ENCODE measurements at places on chromosomes 12 and 14.

DNA sequence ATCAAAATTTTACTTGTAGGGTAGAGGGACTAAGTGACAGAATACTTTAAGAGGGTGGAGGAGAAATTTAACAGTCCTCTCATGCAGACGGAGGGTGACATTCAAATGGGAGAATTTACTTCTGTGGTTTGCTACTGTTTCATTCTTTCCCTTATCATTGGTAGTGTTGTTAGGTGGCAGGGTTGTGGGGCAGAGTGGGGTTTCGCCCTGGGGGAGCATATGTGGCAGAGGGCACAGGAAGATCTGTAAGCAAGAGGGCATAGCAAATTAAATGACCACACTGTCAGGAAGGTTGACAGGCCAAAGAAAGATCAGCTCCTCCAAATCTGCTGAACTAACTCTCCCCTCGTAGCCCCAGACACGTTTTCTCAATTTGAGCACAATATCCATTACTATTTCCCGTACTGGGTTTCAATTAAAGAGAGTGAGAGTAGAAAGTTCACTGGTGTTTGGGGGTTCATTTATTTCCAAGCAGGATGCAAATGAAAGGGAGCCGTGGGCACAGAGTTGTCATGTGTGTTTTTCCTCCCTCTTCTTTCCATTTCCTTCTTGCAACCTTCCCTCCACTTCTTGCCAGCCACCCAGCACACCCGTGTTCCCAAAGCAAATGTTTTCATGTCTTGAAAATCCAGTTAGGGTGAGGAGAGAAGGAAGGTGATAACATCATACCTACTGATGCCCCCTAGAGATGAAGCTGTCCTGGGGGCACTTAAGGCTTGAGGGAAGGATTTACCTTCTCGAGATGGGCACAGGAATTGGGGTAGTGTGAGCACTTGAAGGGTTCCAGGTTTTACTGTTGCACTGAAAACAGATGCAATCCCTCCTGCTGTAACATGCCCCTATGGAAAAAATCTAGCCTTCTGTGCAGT lies 6.5 kb upstream of the TBX3 start:
- DNase-seq = no peak

GRCh38 chr12:85642288-85642687 lies 193.9 kb downstream of the RASSF9 start:
- DNase-seq = no peak

DNA sequence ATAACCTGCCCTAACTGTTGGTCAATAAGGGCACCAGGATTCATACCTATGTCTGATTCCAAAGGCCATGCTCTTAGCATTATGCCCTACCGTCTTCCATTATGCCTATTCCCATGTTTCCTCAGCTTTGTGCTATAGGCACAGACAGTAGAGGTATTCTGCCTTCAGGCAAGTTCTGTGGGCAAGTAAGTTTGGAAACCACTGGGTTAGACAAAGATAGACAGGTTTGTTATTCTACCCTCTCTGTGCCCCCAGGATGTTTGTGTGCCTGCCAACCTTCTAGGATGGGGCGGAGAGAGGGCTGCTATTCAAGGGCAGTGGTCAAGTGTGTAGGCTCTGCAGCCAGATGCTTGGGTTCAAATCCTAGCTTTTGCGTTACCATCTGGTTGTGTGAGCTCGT lies 4.6 kb downstream of the RAPGEF3 start:
- no peak for DNase-seq

GRCh38 chr14:24297190-24297964 lies 2.2 kb downstream of the DHRS1 start:
- no peak for DNase-seq

DNA sequence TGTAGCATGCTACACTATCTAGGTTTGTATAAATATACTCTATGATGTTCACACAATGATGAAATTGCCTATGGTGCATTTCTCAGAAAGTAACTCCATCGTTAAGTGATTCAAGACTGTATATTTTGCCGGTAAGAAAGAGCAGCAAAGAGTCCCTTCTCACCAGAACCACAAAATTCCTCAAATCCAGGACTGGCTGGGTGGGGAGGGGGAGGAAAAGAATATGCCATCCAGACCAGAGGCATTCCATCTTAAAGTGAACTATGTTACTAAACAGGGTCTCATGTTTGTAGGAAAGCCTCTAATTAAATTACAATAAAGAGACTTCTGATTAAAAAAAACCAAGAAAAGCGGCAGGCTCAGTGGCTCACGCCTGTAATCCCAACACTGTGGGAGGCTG lies 11.5 kb downstream of the UBE2N start:
- DNase-seq = no peak

- DNase-seq = no peak
Measured at GRCh38 chr12:93130366-93131054, 201.4 kb upstream of the EEA1 start.

DNA sequence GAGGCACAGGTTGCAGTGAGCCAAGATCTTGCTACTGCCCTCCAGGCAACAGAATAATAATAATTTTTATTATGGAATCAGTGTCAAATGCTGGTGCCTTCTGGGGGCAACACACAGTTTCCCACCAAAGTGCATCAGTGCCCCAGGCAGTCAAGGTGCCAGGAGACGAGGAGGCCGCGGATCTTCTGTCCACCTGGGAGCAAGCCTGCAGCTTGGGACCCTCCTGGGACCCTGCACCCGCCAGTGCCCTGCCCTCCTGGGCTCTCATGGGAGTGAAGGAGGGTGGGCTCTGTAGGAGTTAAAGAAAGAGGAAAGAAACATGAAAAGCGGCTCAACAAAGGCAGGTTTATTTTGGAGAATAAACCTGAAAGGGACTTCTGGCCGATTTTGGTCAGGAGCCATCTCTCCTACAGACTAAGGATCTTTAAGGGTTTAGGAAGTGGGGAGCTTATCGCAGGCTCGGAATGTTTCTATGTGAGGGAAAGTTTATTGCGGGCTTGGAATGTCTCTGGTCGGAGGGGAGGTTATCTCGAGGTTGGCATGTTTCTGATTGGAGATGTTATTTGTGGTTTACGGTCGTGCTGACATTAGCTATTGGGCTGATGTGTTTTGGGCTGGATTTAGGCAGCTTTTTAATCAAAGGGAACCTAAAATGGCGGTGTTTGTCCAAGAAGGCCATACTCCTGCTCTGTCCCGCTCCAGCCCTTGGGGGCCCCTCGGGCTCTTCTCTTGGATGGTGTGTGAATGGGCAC lies 1.1 kb upstream of the ASPG start:
- DNase-seq = no peak

- no peak for DNase-seq
Measured at GRCh38 chr14:23301969-23302289, 730 bp downstream of the PPP1R3E start.

GRCh38 chr12:78290606-78291345 lies 460.1 kb downstream of the NAV3 start:
- DNase-seq = no peak

- no peak for DNase-seq
Measured at GRCh38 chr12:47073951-47074350, 5.5 kb upstream of the PCED1B start.

DNA sequence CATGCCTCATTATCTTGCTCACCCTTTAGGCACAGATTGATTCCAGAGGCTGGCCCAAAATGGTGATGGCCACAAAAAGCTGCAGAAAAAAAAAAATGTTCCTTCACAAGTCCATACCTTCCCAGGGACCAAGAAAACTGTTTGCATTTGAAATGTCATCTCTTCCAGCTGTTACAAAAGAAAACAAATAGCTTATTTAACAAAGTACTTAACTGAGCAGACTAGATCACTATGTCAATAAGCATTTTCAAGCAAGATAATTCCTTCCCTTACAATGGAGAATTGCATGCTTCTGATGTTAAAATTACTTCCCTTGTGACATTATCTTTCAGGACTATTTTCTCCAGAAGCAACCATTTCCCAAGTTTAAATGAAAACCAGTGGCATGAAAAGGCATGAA lies 377.9 kb upstream of the KITLG start:
- no peak for DNase-seq

- DNase-seq = no peak
Measured at GRCh38 chr12:52526511-52526951, 6.3 kb upstream of the KRT5 start.

DNA sequence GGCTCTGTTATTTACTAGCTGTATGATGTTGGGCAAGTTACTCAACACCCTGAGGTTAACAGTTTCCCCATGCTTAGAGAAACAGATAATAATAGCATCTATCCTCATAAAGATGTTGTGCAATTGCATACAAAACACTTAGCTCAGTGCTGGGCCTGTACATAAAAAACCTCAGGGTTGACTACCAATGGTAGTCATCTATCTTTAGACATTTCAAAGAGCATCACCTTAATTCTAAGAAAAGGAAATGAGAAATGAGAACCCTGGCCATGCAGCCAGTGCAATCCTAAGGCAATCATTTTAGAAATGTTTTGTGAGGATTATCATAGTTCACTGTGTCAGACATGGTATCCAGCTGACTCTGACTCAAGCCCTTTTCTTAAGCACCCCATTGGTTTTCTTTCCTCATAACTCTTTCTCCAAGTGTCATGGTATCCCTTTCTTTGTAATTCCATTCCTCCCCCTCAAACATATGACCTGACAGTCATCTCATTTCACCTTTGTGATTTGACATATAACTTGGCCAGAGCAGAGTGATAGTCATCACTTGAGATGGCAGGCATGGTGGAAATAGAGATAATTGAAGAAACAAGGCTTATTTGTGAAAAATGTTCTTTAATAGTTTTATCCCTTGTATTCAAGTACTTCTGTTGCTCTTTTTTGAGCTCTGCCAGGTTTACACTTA lies 29.5 kb upstream of the OSBPL8 start:
- DNase-seq = no peak

DNA sequence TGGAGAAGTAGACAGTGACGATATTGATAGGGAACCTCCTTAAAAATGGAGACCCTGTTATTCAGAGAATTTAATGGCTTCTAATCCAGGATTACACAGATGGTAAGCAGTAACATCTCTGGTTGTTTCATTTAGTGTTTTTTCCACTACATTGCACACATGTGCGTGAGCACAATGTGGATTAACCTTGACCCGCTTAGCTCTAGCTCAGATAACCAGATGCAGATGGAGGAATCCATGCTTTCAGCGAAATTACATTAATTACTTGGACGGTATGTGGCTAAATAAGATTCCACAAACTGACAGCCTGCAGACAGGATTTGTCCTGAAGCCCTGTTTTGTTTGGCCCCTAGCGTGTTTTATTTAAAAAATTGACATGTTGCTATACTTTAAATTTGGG lies 378.4 kb downstream of the CCDC91 start:
- DNase-seq = no peak

GRCh38 chr14:101257551-101257950 lies 303.7 kb upstream of the DIO3 start:
- no peak for DNase-seq

- peak; percentile 17 for DNase-seq
Measured at GRCh38 chr12:80299219-80299618, 144.8 kb upstream of the PTPRQ start.

DNA sequence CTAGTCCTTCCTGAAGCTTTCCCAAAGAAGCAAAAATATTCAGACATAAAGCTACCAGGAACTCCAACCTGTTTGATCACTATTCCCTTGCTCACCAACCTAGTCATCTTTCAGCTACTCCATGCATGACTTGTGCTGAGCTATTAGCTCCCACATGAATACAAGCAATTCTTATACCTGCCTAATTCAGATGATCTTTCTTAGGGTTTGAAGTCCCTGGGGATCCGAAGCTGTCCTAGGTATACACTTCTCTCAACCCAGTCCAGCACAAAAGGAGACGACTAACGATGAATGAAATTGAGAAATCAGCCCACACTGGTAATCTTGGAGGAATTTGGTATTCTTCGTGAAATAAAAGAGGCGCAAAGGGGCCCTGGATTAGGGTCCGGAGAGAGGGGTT lies 631 bp upstream of the PTGR2 start:
- DNase-seq = no peak

GRCh38 chr14:76767681-76768656 lies 6.7 kb downstream of the VASH1 start:
- DNase-seq = peak; percentile 85

DNA sequence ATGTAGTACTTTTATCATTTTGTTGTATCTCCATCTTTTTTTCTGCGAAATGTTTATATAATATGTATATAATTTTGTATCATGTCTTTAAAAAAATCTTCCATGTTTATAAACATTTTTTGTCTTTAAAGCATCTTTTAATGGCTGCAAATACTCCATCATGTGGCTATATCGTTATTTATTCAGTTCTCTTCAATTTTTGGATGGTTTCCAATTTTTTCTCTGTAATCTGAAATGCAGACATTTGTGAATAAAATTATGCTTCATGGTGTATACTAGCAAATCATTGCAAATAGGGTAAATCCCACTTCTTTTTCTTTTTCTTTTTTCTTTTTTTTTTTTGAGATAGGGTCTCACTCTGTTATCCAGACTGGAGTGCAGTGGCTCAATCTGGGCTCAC lies 54.0 kb downstream of the CPSF2 start:
- DNase-seq = no peak

- DNase-seq = no peak
Measured at GRCh38 chr12:95014554-95014953, 11.1 kb upstream of the NDUFA12 start.

GRCh38 chr12:49060237-49061156 lies at the start of gene KMT2D:
Gene KMT2D, minus strand, starts transcription at chr12:49060794. Its CDS starts 5,470 bp downstream, at chr12:49055324.
- peak; percentile 94 for DNase-seq

- DNase-seq = peak; percentile 91
Measured at GRCh38 chr12:49945394-49946080, 5.0 kb upstream of the AQP2 start.

- no peak for DNase-seq
Measured at GRCh38 chr12:20289520-20289919, 78.8 kb upstream of the PDE3A start.

- no peak for DNase-seq
Measured at GRCh38 chr14:56292970-56293369, 174.8 kb downstream of the PELI2 start.

DNA sequence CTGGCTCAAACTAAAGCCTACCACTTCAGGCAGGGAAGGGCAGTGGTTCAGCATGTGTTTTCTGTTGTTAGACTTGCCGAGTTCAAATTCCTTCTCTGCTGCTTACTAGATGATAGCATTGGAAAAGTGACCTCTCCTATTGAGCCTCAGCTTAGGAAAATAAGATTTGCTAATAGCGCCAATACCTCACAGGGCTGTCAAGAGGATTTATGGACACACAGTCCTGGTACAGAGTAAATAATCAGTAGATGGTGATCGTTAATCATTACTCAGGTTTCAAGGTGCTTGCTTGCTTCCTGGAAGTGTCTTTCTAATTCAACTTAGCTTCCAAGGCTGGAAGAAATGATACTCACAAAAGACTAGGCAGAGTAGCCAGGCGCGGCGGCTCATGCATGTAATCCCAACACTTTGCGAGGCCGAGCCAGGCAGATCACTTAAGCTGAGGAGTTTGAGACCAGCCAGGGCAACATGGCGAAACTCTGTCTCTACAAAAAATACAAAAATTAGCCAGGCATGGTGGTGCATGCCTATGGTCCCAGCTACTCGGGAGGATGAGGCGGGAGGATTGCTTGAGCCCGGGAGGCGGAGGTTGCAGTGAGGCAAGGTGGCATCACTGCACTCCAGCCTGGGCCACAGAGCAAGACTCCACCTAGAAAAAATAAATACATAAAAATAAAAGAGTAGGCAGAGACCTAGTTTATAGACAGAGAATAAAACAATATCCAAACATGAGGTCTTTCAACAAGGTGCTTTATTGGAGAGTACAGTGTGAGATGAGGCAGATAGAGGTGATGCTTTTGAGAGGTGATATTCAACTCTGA lies 6.0 kb downstream of the PLA2G1B start:
- no peak for DNase-seq

Data from GM20000 (cell line).